ENCODE measurements at places on chromosomes 16 and 17.

DNA sequence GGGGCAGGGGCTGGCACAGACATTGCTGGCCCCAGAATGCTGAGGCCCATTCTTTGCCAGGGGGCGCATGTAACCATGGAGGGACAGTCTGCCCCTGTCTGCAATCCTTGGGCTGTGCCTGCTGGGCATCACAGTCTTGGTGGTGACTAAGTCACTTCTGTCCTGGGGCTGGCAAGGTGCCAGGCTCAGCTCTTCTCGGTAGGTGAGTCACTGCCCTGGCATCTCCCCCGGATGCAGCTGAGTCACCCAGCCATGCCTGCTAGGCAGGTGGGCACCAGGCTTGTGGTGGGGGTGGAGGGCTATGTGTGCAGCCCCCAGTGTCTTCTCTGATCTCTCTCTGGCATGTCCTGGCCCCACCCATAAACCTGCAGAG, 5.6 kb downstream of the RARA start:
- peak; percentile 89 for DNase-seq

DNA sequence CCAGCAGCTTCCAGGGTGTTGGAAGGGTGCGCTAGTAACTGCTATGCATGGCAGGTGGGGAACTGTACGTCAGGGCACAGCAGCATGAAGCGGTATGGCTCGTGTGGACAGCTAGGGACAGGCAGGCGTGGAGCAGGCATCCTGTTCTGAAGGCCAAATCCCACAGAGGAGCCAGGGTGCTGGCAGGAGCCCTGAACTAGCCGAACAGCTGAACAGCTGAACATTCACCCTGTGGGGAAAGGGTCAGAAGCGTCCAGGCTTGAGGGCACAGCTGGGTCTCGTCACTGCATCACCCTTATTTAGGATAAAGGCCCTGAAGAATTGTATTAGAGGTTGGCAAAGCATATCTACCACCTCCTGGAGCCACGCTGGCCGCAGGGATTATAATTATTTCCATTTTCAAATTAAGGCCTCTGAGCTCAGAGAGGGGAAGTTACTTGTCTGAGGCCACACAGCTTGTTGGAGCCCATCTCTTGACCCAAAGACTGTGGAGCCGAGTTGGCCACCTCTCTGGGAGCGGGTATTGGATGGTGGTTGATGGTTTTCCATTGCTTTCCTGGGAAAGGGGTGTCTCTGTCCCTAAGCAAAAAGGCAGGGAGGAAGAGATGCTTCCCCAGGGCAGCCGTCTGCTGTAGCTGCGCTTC, 3.3 kb upstream of the STH start:
- no peak for DNase-seq

GRCh38 chr16:56649271-56649670, 2.4 kb upstream of the MT1B start:
- no peak for DNase-seq

GRCh38 chr17:19365833-19366636, 3.5 kb upstream of the B9D1 start:
- DNase-seq = no peak

DNA sequence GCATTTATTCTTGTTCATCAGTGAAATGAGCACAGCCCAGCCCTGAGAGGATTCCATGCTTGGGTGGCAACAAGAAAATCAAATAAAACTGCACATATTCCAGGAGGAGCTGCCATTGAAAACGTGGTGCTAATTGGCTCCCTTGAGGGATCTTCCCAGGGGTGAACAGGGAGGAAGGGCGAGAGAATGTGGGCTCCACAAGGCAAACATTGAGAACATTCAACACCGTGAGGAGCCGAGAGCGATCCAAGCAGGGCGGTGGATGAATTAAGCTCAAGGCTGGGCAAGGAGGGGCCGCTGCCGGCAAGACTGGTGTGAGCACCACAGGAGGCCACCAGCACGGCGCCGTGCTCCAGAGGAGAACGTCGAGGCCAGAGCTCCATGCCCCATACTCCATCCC, 166.9 kb downstream of the C16orf95 start:
- no peak for DNase-seq

DNA sequence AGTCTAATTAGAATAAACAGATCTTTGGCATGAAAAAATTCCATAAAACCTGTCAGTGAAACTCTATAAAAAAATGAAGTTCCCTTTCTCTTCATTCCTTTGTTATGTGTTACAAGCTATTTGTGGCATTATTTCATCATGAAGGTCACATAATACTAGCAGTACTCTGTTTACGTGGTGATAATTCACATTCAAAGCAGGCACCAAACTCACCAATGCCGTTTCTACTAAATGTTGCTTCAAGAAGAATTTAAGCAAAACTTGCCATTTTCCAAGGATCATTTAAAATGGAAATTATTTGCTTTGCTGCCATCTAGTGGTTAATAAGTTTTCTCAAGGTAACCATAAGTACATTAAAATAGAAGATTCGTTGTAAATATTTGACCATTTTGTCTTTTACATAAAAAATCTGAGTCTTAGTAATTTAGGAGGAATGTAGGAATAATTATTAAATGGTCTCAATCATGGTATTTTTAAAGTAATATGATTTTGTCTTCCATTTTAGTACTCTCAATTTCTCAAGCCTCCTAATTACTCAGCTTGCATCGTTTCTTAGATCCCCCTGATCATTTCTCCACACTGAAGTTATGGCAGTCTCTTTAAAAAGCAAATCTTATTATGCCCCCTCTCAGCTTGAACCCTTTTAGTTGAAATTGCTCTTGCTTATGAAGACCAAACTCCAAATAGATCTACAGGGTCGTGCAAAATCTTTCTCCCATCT, 80.8 kb downstream of the OMG start:
- DNase-seq = no peak

GRCh38 chr16:84559311-84559932, 55.0 kb upstream of the MEAK7 start:
- DNase-seq = no peak

DNA sequence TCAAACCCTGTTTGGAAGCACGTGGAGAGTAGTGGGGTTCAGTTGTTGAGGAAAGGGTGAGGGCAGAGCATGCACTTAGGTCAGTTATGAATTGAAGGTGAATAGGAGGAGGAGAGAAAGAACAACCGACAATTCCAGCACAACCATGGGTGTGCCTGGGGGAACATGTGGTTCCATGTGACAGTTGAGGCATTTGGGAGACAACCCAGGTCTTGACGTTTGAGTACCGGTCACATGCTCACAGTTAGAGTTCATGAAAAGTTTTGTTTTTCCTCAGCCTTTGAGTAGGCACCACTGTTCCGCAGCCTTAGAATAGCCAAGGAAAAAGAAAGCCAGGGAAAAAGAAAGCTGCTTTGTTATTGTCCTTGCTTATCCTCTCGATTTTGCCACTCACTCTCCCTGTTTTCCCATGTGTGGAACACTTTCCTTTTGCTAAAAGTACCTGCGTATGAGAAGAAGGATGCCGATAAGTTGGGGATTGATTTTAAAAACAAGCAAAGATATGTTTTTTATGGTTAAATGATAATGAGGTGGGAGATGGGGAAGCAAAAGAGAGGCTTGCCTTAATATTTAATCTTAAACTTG, 25.6 kb upstream of the ABCC11 start:
- no peak for DNase-seq

- DNase-seq = no peak
These were observed 31.9 kb downstream of the ARHGAP23 start for GRCh38 chr17:38460082-38460715.

- no peak for DNase-seq
These were observed 25.9 kb downstream of the TNRC6A start for GRCh38 chr16:24755201-24755874.

GRCh38 chr16:88353232-88353631, 29.5 kb upstream of the ZNF469 start:
- DNase-seq = no peak

DNA sequence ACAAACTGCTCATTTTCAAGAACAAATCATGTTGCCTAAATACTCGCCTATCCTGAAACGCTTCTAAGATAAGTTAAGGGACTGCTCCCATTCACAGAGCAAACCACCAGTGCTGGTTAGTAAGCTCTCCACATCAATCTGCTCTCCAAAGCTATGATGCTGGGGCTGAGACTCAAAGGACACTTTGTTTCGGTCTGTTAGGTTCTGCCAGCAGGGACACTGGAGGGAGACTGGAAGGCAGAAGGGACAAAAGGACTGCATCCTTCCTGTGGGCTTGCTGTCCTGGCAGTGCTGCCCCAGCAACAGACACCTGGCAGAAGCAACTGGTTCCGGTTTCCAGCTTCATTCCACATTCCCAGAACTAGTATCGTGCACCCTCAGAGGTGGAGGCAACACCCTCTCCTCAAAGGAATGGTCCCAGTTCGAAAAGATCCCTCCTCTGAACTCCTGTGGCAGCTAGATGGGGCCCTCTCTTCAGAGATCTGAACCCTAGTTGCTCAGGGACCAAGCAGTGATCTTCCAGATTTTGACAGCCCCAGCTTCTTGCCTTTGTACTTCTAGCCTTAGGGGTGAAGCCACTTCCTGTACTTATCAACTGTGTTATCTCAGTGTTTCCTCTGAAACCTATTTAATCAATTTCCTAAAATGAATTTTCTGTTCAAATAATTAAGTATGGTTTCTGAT, 73.4 kb upstream of the GSG1L start:
- DNase-seq = peak; percentile 21

DNA sequence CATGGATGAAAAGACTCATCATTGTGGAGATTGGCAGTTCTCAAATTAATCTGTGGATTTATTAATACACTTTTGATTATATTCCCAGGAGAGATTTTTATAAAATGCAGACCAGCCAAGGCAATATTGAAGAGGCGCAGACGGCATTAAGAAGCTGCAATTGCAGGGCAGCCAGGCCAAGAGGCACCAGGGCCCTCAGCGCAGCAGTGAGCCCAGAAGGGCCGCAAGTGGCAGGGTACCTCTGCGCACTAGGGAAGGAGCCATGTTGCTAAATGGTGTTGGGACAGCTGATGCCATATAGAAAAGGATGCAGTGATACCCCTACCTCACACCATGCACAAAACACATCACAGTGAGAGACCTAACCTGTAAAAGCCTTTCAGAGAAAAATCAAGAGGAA, 36.6 kb upstream of the CHMP6 start:
- no peak for DNase-seq

DNA sequence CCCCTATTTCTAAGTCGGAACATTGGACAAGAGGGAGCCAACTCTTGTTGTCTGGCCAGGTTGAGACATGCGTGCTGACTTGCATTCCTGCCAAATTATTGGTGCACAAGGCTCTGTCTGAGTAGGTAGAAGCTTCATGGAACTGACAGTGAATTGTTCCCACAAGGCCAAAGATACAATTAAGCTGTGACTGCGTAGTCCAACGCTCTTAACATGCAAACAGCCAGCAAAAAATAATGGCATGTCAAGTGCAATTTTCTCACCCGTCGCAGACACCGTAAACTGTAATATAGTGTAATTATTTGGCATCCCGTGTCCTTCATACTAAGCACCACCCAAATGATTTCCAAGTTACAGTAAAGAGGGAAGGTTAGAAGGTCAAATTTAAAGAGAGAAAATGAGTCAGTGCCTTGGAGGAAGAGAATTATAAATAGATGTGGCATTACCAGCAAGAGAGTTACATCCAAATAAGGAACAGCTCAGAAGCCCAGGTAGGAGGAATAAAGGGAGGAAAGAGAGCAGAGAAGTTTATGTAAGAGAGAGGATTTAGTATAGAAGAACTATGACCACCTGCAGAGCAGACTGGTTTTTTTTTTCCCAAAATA, 21.8 kb downstream of the CDH8 start:
- DNase-seq = no peak

DNA sequence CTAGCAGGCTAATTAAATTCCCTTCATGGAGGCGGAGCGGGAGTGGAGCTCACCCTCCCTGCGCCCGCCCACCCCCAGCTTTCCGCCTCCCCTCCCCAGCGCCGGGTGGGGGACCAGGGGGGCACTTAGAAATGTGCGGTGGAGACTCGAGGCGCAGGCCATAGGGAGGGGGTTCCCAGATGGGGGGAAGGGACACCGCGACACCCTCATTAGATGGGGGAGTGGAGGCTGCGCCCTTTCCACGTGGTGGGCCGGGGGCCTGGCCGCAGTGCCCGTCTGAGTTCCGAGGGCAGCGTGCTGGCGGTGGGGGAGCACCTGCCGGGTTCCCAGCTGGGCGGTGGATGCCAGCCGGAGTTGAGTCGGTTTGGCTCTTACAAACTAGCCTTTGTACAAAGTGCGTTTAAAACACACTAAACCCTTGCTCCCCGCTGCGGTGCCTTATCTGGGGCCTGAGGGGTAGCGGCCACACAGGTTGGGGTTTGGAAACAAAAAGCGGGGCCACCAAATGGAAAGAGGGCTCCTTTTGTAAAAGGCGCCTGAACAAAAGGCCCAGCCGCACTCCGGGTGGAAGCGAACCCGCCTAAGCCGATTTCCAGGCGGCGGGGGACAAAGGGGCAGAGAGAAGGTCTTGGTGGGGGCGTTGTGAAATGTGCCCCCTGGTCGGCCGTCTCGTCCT, 1.4 kb downstream of the GSE1 start:
- no peak for DNase-seq

DNA sequence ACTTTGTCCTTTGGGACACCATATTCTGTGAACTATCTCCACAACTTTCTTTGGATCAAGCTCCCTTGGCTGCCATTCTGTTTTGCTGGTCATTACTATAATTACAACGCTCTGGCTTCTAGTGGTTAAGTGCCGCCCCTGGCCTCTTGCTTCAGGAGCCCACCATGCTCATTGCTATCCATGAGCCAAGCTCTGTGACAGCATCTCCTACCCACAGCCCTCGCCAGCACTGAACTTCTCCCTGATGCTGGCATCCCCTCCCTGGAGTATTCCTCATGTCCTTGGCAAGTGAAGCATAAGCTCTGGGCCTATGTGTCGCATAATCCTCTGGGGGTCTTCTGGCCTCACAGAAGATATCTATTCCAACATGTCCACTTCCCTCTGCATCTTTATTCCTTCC, 60.6 kb upstream of the DHX40 start:
- no peak for DNase-seq

DNA sequence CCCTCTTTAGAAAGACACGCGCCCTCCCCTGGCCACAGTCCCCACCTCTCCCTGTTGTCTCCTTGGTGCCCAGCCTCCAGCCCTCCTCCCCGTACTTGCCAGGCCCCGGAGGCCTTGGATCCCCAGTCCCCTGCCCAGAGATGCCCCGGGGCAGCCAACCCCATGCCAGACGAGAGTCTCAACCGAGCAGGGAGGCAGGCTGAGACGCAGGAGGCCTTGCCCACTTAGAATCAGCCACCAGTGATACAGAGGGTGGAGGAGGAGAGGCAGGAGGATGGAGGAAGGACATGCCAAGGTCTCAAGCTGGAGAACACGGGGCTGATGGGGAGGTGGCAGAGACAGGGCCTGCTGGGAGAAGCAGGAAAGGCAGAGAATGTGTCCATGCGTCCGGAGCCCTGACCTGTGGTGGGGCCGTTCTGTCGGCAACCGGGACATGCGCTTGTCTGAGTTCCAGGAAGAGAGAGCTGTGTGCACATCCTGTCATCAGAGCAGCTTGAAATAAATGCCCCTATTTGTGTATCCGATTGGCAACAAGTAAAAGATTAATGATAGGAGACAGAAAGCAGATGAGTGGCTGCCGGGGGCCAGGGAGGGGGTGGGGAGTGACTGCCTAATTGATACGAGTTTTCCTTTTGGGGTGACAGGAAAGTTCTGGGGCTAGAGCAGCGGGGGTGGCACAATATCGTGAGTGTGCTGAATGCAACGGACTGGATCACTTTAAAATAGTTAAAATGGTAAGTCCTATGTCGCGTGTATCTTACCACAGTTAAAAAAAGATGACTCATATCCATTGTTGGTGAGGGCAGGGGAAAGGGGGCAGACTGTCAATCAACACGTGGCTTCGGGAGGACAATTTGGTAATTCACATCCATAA, 44.7 kb upstream of the MEAK7 start:
- DNase-seq = peak; percentile 45
